Stimulated activated CD4-positive, alpha-beta T cell treated with anti-CD3 and anti-CD28 coated beads, Interleukin-12 subunit alpha, Interleukin-12 subunit beta, amount 100 ng/mL, for 48 hours (primary cell): ENCODE measurements at places on chromosomes 3 and 15.

GRCh38 chr15:43274136-43274535, 7.4 kb upstream of the TGM5 start:
- DNase-seq = no peak

- no peak for DNase-seq
Observed at GRCh38 chr15:74777769-74778598, 3.9 kb upstream of the CSK start.

DNA sequence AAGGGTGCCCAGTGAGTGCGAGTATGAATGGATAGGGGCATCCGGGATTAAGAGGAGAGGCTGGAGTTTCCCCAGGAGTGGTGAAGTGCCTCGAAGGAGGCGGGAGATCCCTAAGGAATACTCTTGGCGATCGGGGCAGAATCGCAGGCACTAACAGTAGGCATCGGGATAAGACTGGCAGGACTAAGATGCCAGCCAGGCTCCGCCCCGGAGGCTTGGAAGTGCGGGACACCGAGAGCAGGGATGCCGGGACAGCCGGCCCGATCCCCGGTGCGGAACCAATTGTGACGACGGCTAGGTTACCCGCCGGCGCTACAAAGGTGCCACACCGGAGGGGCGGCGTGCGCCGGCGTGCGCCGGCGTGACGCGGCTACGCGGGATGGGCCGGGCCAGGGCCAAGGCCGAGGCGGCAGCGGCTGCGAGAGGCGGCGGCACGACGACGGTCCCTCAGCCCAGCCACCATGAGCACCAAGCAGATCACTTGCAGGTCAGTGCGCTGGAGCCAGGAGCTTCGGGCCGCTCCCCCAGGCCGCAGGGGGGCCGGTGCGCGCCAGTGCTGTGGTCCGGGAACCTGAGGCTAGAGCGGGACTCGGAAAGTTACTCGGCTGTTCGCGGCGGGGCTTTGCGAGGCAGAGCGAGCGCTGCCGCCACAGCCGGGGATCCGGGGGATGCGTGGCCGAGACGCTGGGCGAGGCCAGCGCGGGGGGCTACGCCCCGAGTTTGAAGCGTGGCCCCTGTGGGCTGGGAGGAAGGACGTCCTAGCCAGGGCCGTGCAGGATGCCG, at the start of gene MKRN2:
Gene MKRN2 (plus strand): TSS at position 398 of the 783 bp plus-strand sequence. CDS start 64 bp downstream, at position 462.
- peak; percentile 83 for DNase-seq

- no peak for DNase-seq
Observed at GRCh38 chr3:72181251-72181650, 396.3 kb upstream of the PROK2 start.

GRCh38 chr3:126208606-126209256, 28.3 kb upstream of the ALDH1L1 start:
- DNase-seq = no peak

- no peak for DNase-seq
Observed at GRCh38 chr3:47002171-47003055, 22.9 kb downstream of the NBEAL2 start.

GRCh38 chr3:129365296-129366136, 62.9 kb downstream of the EFCAB12 start:
- DNase-seq = no peak

DNA sequence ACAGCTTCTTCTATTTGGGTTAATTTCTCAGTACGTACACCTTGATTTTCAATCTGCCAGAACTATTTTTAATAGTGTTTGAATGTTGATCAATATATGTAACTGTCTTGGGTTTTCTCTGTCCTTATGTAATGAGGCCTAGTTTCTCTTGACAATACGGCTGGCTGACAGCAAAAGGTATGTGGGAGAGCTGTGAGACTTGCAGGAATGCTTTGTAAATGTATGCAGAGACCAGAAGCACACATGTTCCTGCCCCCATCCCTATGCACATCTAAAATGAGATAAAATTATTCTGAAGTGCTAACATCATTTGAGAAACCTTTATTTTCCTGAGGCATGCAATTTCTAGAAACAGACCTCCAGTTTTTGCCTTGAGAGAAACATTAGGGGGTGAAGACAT, 593.8 kb upstream of the GBE1 start:
- no peak for DNase-seq

GRCh38 chr3:149625795-149626194, 32.0 kb downstream of the WWTR1 start:
- DNase-seq = no peak

DNA sequence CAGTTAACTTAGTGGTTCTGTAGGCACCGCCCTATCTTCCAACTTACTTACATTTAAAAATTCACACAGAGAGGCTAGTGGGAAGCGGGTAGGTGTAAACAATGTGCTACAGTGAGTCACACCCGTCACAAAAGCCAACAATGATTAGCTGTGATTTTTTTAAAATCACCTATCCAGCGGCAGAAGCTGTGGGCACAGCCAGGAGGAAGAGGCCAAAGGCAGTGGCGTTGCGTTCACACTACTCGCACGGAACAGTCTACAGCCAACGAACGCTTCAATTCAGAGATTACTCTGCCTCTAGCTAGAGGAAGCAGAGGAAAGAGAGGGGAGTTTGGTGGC, 2.5 kb upstream of the NLGN1 start:
- no peak for DNase-seq

GRCh38 chr3:147773116-147773630, 364.0 kb downstream of the ZIC1 start:
- DNase-seq = no peak

GRCh38 chr15:93469994-93470393, 381.0 kb upstream of the RGMA start:
- no peak for DNase-seq

DNA sequence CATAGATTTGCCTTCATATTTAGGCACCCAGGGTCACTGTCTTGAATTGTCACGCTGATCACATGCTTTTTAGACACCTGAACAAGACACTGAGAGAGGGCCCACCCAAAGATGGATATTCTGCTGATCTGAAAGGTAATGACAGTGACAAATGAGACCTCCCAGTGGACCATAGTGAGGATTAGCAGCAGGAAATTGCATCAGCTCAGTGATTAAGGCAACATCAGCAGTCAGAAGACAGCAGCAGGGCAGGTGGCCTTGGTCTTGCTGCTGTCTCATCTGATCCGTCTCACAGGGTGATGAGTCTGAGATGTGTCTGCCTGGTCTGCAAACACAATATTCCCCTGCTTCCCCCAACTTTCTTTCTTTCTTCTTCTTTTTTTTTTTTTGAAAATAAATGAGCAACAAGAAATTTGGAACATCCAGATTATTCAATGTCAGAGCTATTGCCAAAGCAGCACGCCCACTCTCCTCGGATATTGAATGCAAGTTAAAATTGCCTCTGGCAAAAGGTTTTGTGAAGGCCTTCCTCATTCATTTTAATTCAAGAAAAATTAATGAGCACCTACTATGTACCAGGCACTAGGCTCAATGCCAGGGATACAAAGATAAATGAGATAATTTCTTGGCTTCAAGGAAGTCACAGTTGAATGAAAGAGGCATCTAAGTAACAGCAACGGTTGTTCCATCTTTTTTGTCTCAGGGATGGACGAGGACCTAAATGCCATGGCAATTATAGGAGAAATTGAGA, 14.1 kb downstream of the OTOL1 start:
- no peak for DNase-seq

DNA sequence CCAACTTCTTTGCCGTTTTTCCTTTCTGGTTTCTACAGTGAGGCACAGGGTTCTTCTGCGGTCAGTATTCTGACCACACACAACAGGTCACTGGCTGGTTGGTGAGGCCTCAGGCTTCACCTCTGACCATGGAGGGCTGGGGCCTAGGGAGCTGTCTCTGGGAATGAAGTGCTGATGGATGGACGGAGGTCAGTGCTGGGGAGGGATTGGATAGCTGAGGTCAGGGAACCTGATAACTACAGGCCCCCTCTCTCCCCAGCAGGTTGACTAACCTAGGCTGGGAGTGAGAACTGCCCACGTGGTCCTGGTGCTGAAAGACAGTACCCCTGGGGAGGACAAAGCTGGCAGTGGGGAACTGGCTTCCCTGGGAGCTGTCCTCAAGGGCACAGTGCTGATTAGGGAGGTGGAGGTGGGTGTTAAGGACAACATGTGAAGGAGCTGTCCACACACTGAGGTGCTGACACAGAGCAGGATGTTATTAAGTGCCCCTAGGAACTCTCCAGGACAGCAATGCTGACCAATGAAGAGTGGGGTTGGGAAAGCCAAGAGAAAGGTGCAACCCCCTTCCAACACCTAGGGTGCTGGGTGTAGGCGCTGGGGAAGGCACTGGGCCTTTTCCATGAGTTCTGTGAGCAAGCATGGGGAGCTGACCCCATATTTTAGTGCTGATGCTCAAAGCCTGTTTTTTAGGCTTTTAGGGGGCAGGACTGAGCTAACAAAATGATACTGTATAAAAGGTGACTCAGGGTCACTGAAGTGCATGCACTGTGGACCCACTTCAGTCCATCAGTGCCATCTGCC, 45.2 kb downstream of the ATP2B2 start:
- DNase-seq = peak; percentile 35

DNA sequence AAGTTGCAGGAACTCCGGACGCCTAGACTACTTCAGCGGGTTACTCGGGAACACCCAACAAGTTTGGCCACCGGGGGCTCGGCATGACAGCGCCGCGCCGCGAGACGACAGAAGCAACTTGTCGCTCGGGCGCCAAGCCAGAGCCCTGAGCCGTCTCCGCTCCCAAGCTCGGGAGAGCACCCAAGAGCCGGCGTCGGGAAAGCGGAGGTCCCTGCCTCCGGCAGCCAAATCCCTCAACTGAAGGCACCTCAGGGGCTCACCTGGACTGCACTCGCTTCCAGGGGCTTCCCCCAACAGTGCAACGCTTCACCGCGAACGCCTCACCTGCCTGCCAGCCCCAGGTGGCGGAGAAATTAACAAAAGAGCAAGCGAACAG, 640 bp downstream of the MB21D2 start:
- no peak for DNase-seq

DNA sequence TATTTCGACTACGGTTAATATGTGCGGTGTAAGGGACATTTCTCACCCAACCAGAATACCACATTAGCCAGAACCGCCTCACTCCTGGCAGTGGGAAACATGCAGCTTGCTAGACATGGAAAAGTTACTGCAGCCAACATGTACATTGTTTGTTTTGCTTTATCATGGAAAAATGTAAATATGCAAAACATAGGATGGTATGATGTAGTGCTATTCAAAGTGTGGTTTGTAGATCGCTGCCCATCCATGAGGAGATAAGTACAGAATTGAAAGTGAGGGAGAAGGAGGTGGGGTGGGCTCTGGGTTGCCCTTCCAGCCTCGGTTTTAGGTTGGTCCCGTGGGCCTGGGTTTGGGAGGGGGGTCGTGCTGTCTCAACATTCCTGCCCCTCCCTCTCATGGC, 42.5 kb upstream of the SPESP1 start:
- DNase-seq = no peak

GRCh38 chr3:123159926-123160635, 41.7 kb upstream of the SEC22A start:
- no peak for DNase-seq

- DNase-seq = no peak
Observed at GRCh38 chr15:96330064-96330449, 443 bp upstream of the NR2F2 start.

- DNase-seq = no peak
Observed at GRCh38 chr15:64597477-64597822, 137.1 kb downstream of the ZNF609 start.

DNA sequence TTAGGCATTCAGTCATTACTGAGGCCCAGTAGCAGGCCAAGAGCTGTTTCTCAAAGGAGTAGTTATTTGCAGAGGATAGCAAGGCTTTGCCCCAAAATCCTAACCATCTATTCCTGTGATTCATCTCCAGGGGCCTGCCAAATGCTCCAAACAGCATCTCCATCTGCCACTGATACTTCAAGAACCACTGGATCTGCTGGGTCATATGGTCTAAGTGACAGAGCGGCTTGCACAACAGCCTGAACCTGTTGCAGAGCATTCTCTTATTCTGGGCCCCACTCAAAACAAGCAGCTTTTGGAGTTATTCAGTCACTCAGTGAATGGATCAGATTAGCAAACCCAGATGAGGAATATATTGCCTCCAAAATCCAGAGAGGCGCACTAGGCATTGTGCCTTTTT, 68.8 kb upstream of the ALDH1A3 start:
- DNase-seq = no peak

DNA sequence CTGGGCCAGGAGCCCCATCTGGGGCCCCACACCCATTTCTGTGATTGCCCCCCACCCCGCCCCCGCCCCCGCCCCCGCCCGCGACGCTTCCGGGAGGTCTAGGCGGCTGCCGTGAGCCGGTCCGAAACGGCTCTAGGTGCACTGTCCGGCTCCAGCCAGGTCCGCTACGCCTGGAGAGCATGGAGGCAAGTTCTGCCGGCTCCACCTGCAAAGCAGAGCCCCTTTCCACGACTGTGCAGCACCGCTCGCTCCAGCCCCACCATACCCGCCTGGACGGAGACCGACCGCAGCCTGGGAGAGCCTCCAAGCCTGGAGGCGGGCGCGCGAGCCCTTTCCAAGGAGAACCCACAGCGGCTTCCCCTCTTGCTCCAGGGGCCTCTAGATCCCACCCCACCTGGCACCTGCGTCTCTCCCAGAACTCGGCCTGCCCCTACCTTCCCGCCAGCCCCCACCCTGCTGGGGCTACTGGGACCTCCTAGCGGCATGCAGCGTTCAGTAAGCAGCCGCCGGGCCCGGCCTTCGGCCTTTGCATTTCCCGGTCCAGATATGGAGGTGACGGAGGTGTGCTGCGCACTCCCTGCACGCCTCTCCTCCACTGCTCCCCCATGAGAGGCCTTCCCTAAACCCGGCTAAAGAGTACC, 66.2 kb downstream of the KLF13 start:
- no peak for DNase-seq

DNA sequence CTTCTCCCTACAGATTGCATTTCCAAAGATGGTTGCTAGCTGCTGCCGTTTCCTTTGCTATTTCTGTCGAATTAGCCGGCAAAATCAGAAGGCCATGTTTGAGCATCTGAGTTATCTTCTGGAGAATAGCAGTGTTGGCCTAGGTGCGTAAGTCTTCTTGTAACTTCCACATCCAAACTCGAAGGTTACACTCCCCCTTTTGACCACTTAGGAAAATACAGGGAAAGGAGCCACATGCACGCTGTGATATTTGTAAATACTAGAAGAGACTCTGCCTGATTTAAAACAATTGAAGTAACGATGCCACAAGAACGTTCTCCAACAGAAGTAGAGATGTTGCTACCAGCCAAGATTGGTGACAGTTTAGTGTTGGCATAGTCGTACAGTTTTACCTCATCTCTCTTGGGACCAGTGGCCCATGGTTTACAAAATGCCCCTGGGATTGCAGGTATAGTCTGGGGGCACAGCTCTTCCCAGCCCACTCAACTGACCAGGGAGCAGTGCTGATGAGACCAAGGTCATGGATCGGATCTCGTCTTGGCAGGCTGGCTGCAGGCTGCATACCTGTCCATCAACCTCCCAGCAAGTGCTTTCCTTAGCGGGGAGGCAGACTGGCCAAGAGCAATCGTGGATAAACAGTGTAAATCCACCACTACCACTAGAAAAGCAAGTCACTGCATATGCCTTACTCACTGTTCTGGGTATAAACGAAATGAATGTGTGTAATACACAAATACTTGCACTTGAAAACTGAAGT, 268.4 kb upstream of the CHRM5 start:
- no peak for DNase-seq
